ENCODE measurements at places on chromosomes 6 and 20. TPM values are rescaled to one million over a fixed set of nuclear protein-coding genes. Genes with fewer than 3 reads are reported as not detected.

B3GALT4 gene
- 3.4 TPM for total RNA-seq

DNAH8 gene
- not detected for total RNA-seq

YIPF3 gene
- 80.7 TPM for total RNA-seq

PLCB1 gene
- total RNA-seq, result 11.1 TPM

GRCh38 chr6:42428326-42429041 lies 23.2 kb downstream of the TRERF1 start:
- H3K27ac ChIP-seq, result no peak overlapping the region
- H3K4me3 ChIP-seq, result no peak overlapping the region
- no peaks in the 10 kb centered on the region for H3K27me3 ChIP-seq

DNA sequence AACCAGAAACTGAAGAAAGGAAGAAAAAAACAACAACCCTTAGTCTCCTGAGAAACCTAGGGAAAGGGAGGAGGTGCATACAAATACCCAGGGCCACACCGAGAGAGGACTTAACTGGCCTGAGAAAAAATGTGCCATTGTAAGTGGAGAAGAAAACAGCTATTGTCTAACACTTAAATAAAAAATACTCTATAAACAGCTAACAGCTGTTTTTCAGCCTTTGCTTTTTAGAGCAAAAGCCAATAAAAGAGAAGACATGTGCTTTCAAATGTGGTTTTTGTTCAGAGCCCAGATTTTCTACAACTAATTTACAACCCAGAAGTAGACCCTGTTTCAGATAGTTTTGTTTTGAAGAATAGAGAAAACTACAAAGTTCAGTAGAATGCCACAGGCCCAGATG lies 56.0 kb upstream of the SLC22A16 start:
- DNase-seq, result no peak
- no peaks in the 10 kb centered on the region for H3K4me1 ChIP-seq
- no peak overlapping the region for H3K27ac ChIP-seq
- H3K36me3 ChIP-seq, result peaks cover 2% of the 10 kb centered on the region

- DNase-seq, result no peak
- H3K36me3 ChIP-seq, result no peaks in the 10 kb centered on the region
- no peak overlapping the region for H3K4me3 ChIP-seq
These were observed 127.7 kb upstream of the CST7 start for GRCh38 chr20:24821391-24821790.

GRCh38 chr20:1888796-1889463 lies 6.3 kb upstream of the SIRPA start:
- no peaks in the 10 kb centered on the region for H3K36me3 ChIP-seq
- no peak for DNase-seq
- no peak overlapping the region for H3K27ac ChIP-seq
- no peaks in the 10 kb centered on the region for H3K4me1 ChIP-seq
- H3K27me3 ChIP-seq, result peaks cover 7% of the 10 kb centered on the region
- no peak overlapping the region for H3K4me3 ChIP-seq

DNA sequence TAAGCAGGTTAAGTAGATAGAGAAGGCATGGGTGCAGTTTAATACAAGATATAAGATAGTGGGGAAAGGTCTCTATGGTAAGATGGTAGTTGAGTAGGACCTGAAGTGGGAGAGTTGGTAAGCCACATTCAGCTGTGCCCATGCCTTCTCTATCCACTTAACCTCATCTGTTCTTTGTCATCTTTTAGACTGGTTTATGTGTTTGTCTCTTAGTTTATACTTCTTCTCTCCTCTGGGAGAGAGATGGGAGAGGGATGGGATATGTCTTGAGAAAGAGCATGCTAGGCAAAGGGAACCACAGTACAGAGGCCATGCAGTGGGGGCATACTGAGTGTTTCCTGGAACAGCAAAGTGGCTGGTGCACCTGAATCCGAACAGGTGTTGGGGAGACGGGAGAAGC lies 46.7 kb downstream of the KIZ start:
- peaks cover 34% of the 10 kb centered on the region for H3K36me3 ChIP-seq
- DNase-seq, result no peak
- no peak overlapping the region for H3K4me3 ChIP-seq

- no peaks in the 10 kb centered on the region for H3K27me3 ChIP-seq
- H3K36me3 ChIP-seq, result no peaks in the 10 kb centered on the region
- no peak for DNase-seq
- H3K4me3 ChIP-seq, result no peak overlapping the region
- no peak overlapping the region for H3K27ac ChIP-seq
These were observed 18.5 kb downstream of the FAM209B start for GRCh38 chr20:56551571-56551970.

DNA sequence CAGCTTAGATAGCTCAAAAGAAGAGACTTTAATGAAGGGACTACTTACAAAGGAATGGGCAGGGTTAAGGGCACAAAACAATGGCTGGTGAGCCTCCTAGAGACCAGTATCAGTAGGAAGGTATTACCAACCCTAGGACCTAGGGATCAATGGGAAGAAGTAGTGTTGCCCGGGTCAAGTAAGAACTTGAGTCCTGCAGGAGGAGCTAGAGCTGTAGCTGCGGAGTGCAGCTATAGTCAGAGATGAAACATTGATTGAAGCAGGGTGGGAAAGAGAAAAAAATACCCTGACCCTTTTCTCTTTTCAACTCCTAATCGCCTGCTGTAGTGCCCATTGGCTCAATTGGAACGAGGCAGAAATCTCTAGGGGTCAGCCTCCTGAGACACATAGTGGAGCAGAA lies 144.0 kb downstream of the FLRT3 start:
- H3K27me3 ChIP-seq, result no peaks in the 10 kb centered on the region
- H3K4me1 ChIP-seq, result no peaks in the 10 kb centered on the region
- H3K27ac ChIP-seq, result no peak overlapping the region
- no peak overlapping the region for H3K4me3 ChIP-seq
- peak; percentile 39 for DNase-seq
- H3K36me3 ChIP-seq, result no peaks in the 10 kb centered on the region

DNA sequence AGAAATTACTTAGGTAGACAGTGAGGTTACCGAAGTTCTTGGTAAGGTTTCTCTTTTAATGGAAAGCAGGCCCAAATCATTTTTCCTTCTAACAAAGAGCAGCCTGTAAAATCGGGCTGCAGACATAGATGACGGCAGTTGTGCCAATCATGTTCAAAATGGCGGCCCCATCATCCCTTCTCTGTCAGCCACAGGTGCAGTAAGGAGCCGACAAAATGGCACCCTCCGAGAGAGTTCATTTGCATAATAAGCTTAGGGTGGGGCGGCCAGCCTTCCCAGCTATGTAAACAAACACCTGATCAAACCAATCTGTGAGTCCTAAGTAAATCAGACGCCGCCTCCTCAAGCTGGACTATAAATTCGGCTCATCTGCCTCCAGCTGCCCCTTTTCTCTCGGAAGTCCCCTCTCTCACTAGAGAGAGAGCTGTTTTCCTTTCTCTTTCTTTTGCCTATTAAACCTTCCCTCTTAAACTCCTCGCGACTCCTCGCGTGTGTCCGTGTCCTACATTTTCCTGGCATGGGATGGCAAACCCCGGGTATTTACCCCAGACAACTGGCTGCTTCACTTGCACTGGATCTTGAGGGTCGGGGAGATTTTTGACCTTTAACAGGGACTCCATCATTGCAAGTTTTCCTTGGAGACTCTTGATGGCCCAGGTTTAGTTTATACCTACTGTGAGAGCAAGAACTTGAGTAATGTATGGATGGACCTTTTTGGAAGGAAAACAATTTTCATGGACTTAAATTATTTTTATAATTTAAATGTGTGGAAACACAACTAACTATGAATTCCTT lies 8.9 kb upstream of the DDR1 start:
- H3K27ac ChIP-seq, result no peak overlapping the region
- DNase-seq, result no peak
- no peaks in the 10 kb centered on the region for H3K27me3 ChIP-seq
- H3K4me3 ChIP-seq, result no peak overlapping the region
- H3K4me1 ChIP-seq, result peaks cover 3% of the 10 kb centered on the region
- peaks cover 19% of the 10 kb centered on the region for H3K36me3 ChIP-seq

GRCh38 chr6:4301871-4302270 lies 166.5 kb upstream of the ECI2 start:
- H3K27me3 ChIP-seq, result no peaks in the 10 kb centered on the region
- DNase-seq, result no peak
- no peaks in the 10 kb centered on the region for H3K4me1 ChIP-seq
- H3K36me3 ChIP-seq, result peaks cover 5% of the 10 kb centered on the region

DNA sequence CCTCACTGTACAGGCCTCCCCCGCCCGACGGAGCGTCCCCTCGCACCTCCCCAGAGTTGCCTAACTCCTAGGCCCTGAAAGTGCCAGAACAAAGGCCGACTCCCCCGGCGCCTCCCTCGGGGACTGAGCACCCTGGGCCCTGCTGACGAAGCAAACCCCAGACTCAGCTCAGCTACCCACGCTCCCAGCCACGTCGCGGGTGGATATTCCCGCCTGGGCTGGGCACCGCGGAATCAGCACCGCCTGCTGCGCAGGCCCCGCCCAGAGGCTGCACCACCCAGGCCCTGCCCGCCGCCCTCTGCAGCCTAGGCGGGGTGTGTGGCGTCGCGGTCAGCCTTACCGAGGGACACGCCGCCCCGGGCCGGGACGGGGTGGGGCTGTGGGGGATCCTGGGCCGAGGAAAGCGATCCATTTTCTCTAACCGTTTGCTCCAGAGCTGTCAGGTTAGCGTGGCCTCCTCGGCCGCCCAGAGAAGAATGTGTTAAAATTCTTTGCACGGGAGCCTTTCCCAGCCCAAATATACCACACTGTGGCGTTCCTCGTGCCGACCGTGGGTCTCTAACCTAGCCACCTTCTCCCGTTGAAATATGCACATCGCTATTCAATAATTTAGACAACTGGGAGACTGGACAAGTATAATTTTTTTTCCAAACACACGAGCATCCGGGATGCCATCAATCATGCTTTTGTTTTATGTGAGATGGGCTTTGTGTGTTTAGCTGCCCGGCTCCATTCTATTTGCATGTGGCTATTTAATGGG lies 31.4 kb downstream of the TFAP2A start:
- no peak overlapping the region for H3K27ac ChIP-seq
- H3K27me3 ChIP-seq, result peaks cover 81% of the 10 kb centered on the region
- peak overlapping the region; percentile 65 for H3K4me3 ChIP-seq
- no peaks in the 10 kb centered on the region for H3K4me1 ChIP-seq
- DNase-seq, result peak; percentile 56

DNA sequence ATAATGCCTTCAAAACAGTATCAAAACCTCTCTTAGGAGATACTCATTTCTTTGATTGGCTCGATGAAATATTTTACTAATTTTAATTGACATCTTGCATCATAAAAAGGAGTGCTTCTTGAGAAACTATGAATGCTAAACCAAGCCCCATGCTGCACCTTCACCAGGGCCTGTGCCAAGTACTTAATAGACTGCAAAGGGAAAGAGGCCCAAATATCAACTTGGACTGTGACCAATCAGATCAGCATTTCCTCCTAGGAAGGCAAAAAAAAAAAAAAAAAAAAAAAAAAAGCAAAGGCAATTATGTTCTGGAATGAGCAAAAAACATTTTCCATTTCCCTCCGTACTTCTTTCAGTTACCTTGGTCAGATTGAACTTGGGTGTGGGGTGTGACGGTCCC lies 253.0 kb upstream of the SOX4 start:
- no peak for DNase-seq
- no peaks in the 10 kb centered on the region for H3K36me3 ChIP-seq
- H3K27me3 ChIP-seq, result no peaks in the 10 kb centered on the region
- H3K27ac ChIP-seq, result no peak overlapping the region

DNA sequence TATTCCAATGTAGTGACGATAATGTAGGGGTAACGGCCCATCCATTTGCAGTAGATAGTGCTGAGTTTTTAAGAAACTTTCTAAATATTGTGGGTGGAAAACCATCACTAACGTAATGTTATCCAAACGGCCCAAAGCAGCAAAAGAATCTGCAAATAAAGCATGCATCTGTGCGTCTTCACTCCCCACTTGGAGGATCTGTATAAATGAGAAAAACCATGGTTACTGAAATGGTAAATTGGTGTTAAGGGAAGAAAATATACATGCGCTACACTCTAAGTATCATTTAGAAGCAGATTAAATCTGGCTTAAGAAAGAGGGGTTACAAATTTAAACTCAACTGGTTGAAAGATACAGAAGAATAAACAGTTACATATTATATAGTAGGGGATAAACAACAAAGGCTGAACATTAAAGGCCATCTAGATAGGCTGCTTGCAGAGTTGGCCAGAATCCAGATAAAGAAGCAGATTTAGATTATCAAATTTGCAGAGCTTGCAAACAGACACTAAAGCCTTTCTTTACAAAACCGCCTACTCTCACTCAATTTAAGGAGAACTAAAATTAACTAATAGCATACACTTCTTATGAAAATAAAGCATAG lies 93.3 kb downstream of the SESN1 start:
- no peaks in the 10 kb centered on the region for H3K4me1 ChIP-seq
- DNase-seq, result no peak
- peaks cover 14% of the 10 kb centered on the region for H3K36me3 ChIP-seq

DNA sequence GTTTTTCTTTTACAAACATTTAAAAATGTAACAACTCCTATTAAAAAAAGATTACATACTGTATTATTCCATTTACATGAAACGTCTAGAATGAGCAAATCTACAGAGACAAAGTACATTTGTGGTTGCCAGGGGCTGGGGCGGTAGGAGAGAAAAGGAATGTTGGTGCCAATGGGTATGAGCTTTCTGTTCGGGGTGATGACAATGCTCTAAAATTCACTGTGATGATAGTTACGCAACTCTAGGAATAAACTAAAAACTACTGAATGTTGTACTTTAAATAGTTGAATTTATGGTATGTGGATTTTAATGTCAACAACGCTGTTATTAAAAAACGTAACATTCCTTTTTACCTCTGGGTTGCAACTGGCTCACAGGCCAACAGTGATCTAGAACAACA lies 211.1 kb downstream of the GMDS start:
- no peak overlapping the region for H3K27ac ChIP-seq
- no peak for DNase-seq
- no peaks in the 10 kb centered on the region for H3K36me3 ChIP-seq
- no peak overlapping the region for H3K4me3 ChIP-seq

DNA sequence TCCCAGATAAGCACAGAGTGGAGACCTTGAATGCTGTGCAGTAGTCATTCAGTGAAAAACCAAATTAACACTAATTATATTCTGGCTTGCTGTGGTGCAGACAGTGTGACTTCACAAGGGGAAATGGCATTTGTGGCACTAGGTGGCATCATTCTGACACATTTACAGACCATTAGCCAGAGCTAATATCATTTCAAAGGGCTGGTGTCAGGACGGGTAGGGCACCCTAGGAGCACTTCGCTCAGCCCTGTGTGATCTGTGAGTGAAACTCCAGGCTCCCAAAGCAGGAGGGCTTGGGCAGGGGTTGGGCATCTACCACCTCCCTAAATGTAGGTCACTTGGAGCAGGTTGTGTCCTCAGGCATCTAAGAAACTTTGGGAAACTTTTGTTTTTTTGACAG lies 555.8 kb downstream of the PKHD1 start:
- no peaks in the 10 kb centered on the region for H3K36me3 ChIP-seq
- H3K4me1 ChIP-seq, result no peaks in the 10 kb centered on the region
- H3K4me3 ChIP-seq, result no peak overlapping the region
- no peak overlapping the region for H3K27ac ChIP-seq
- no peak for DNase-seq
- H3K27me3 ChIP-seq, result no peaks in the 10 kb centered on the region

- H3K36me3 ChIP-seq, result peaks cover 33% of the 10 kb centered on the region
- no peak overlapping the region for H3K27ac ChIP-seq
- H3K4me1 ChIP-seq, result peaks cover 9% of the 10 kb centered on the region
- H3K4me3 ChIP-seq, result no peak overlapping the region
These were observed 199.9 kb downstream of the DTNBP1 start for GRCh38 chr6:15462717-15463525.

Measured in H9 (cell line).